GM23248 (cell line): ENCODE measurements at places on chromosomes 2 and 18. TPM values are rescaled to one million over a fixed set of nuclear protein-coding genes. Genes with fewer than 3 reads are reported as not detected.

The C2orf66 gene
- total RNA-seq: not detected in 2 replicates

The CFAP53 gene
- total RNA-seq: 0.11 and 0.25 TPM in 2 replicates

The HAAO gene
- total RNA-seq: not detected in 2 replicates

The CAPN13 gene
- total RNA-seq: not detected in 2 replicates

The FZD7 gene
- 53.7 and 56.4 TPM in 2 replicates for total RNA-seq

The ARPC2 gene
- total RNA-seq: 568 and 644 TPM in 2 replicates

The DSEL gene
- 126 and 132 TPM in 2 replicates for total RNA-seq

The STON1 gene
- 4.9 and 5.6 TPM in 2 replicates for total RNA-seq

The ADAM17 gene
- 25.4 and 31.8 TPM in 2 replicates for total RNA-seq

The FSIP2 gene
- not detected in 2 replicates for total RNA-seq

The IL36B gene
- total RNA-seq: not detected in 2 replicates

The SH3RF3 gene
- total RNA-seq: 3.3 and 5.2 TPM in 2 replicates

The GKN1 gene
- not detected in 2 replicates for total RNA-seq

The PLGLB2 gene
- 1.4 and 1.5 TPM in 2 replicates for total RNA-seq

The PIEZO2 gene
- total RNA-seq: 1.1 and 1.5 TPM in 2 replicates

The TXNDC2 gene
- total RNA-seq: not detected in 2 replicates

The NYAP2 gene
- not detected in 2 replicates for total RNA-seq

The IRS1 gene
- 18.8 TPM in 2 replicates for total RNA-seq

The REG3A gene
- total RNA-seq: not detected in 2 replicates

The IL36A gene
- total RNA-seq: not detected in 2 replicates

The TNFAIP6 gene
- 4.5 and 8.9 TPM in 2 replicates for total RNA-seq

The MYO7B gene
- total RNA-seq: under 0.01 TPM in 1 of 2 replicates, not detected in the other

The PFN4 gene
- total RNA-seq: not detected in 2 replicates

The EVA1A gene
- 95.6 and 126 TPM in 2 replicates for total RNA-seq

The THAP4 gene
- total RNA-seq: 43.0 and 46.4 TPM in 2 replicates

The AOX1 gene
- 46.0 and 47.9 TPM in 2 replicates for total RNA-seq

The RAB17 gene
- 0.76 and 1.7 TPM in 2 replicates for total RNA-seq

The PRKAG3 gene
- total RNA-seq: not detected in 2 replicates

The SPHKAP gene
- total RNA-seq: 0.13 and 0.32 TPM in 2 replicates

The RGPD4 gene
- total RNA-seq: not detected in 2 replicates

The RSAD2 gene
- not detected in 2 replicates for total RNA-seq

The SULT1C2 gene
- not detected in 2 replicates for total RNA-seq

The ALPG gene
- not detected in 2 replicates for total RNA-seq

The ORMDL1 gene
- total RNA-seq: 71.3 and 74.2 TPM in 2 replicates

The SIX3 gene
- not detected in 2 replicates for total RNA-seq

The MC5R gene
- total RNA-seq: not detected in 2 replicates

The IFT172 gene
- 9.9 and 19.9 TPM in 2 replicates for total RNA-seq
